ENCODE measurements at places on chromosomes 1 and 21. TPM values are rescaled to one million over a fixed set of nuclear protein-coding genes. Genes with fewer than 3 reads are reported as not detected.
A peak's percentile ranks its signal among the peaks of the same experiment; 100 is the strongest.

SYTL1 gene
- total RNA-seq: 0.41 TPM

EPHB2 gene
- 1.4 TPM for total RNA-seq

RORC gene
- total RNA-seq: 5.9 TPM

HTR6 gene
- total RNA-seq: not detected

ACTL8 gene
- total RNA-seq: not detected

MYBPH gene
- total RNA-seq: not detected

SLC5A9 gene
- total RNA-seq: not detected

ANGPTL1 gene
- 10.6 TPM for total RNA-seq

HSD3B2 gene
- not detected for total RNA-seq

HSPB7 gene
- 4,915 TPM for total RNA-seq

DNA sequence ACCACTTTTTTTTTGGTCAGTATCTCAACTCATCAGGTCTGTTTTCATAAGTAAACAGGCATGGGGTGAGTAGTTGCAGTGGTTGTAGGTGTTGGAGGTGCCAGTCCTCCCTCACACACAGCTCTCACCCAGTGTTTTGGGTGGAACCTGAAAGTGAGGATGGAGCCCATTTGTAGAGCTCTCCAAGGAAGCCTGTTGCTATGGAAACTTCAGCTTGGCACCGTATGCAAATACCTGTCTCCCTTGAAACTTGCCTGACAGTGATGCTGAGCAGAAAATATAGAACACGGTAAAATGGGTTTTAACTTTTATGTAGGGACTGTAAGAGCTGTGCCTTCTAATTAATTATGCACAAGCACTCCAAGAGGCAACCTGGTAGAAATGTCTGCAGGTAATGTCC, 214.1 kb downstream of the AJAP1 start:
- no peak for DNase-seq

- DNase-seq: no peak
Observed at GRCh38 chr1:171213559-171214454, 28.7 kb downstream of the FMO2 start.

DNA sequence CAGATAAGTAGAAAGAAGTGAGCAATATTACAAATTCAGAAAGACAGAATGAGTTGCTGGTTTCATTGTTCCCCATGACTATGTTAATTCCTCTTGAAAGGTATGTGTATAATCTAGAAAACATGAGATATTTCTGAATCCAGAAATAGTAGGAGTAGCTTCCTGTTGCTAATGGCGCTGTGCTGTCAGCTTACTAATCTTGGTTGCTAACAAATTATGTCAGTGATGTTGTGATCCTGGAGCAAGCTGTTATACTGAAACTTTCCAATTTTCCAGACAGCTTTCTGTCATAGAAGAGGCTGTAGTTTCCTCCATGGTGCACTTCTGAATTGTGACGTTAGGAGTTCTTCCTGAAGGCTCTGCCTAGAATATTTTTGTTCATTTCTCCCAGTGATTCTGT, 372.3 kb downstream of the USP25 start:
- no peak for DNase-seq

- DNase-seq: no peak
Observed at GRCh38 chr1:232550007-232550406, 79.9 kb downstream of the SIPA1L2 start.

DNA sequence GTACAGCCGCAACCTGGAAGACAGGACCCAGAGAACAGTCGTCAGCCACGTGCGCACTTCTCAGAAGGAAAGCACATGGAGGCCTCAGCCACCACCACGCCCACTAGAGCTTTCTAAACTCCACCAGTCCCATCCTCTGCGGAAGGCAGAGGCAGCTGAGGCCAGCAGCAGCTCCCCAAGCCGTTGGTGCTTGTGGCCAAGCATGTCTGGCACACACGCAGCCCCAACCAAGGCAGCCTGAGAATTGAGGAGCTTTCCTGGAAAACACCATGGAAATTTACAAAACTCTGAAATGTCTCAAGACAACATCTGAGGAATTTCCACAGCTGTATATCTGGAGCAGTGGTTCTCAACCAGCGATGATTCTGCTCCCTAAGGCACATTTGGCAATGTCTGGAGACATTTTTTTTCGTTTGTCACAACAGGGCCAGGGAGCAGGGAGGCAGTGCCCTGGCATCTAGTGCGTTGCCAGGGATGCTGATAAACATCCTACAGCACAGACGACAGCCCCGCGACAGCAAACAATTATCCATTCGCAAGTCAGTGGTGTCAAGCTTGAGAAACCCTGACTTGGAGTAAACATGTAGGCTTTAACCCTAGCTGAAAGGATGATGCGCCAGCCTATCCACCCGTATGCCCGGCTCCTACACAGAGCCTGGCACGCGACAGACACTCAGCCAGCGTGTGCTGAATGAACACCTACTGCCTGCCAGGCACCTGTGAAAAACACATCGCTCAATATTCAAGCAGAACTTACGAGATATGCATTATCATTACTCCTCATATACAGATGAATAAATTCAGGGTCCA, 24.7 kb downstream of the NPHP4 start:
- DNase-seq: peak; percentile 53

- DNase-seq: no peak
Observed at GRCh38 chr1:230866171-230867070, 1.9 kb downstream of the C1orf198 start.

DNA sequence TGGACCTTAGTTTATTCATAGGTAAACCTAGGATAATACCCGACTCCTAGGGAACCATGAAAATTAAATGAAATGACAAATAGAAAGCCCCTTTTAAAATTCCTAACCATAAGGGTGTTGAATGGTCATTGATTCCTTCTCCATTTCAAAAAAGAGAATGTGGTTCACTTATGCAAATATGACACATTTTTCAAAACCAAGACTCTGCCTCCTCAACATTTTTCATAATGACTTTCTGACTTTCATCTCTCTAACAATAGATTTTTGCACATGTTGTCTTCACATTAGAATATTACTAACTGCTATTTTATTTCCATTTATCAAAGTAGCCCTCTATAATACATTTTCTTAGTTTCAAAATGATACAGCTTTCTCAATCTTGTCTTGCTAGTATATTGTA, 169.1 kb downstream of the NTNG1 start:
- no peak for DNase-seq

DNA sequence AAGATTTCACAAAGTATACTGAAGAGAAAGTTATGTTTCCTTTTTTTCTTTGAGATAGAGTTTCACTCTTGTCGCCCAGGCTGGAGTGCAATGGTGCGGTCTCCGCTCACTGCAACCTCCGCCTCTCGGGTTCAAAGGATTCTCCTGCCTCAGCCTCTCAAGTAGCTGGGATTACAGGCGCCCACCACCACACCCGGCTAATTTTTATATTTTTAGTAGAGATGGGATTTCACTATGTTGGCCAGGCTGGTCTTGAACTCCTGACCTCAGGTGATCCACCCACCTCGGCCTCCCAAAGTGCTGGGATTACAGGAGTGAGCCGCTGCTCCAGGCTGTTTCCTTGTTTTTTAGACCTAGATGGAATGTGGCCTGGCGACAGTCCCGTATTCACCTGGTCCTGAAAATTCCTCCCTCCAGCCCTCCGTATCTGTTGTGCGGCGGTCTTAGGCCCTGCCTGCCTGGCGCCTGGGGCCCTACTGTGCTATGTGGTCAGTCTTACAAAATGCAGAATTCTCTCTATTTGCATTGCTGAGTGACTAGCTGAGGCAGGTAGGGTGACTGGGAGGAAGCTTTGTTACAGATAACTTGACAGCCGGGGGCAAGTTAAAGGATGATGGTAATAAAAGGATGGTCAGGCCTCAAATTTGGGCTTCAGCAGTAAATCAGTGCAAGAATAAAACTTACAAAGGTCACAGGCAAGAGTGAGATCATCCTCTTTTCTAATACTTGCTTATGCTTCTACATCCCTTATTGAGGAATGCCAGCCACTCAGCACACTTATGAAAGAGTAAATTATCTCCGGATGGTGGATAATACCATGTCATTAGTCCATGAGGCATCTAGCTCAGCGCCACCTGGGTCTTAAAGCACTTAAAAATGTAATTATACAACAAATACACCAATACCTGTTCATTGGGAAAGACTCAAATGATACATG, 30.3 kb downstream of the PARK7 start:
- DNase-seq: no peak

DNA sequence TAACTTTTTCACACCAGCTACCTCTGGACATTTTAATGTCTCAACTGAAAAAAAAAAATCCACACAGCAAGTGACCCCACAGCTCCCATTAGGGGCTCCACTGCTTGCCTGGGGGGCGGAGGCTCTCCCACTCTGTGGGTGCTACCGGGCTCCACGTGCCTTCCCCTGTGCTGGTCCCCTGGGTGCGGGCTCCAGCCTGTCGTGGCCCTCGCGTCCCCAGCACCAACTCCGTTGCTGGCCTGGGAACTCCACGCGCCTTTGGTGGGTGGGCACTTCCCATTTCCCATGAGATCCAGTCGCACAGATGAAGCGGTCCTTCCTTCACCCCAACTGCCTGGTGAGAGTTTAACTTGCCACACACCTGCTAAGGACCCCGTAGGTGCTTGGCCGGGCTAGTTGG, 27.1 kb upstream of the GPR153 start:
- no peak for DNase-seq

DNA sequence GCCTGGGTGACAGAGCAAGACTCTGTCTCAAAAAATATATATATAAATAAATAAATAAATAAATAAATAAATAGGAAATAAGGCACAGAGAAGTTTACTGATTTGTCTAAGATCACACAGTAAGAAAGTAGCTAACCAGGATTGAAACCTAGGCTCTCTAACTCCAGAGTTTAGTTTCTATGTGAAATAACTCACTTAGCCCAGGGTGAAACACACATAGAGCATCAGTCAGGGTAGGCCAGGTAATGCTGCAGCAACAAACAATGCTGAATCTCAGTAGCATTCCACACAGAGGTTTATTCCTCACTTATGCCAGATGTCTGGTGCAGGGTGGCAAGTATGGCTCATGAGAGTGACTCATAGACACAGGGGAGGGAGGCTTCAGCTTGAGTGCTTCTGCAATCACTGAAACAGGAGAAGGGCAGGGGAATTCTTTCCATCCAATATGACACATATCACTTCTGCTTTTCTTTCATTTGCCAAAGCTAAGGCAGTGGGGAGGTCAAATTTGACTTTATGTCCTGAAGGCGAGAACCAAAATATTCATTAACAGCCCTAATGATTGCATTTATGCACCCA, 37.1 kb upstream of the KANK4 start:
- DNase-seq: no peak

- no peak for DNase-seq
Observed at GRCh38 chr1:16267690-16268180, 30.8 kb upstream of the CPLANE2 start.

DNA sequence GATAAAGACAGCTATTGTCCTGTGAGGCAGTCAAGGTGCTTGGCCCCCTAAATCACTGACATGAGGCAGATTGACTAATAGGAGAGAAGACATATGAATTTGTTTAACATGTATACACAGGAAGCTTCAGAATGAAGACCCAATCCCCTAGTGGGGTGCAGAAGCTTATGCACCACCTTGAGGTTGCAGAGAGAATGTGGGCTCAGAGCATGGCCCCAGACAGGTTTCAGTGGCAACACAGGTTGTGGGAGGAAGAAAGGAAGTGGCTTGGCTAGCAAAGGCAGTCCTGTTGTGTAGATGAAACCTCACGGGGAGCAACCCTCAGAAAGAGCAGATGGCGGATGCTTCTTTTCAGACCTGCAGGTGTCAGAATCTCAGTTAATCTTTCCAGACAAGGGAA, 37.0 kb upstream of the PARP1 start:
- no peak for DNase-seq

Measured in heart right ventricle (tissue), 16 donors.